ENCODE measurements at places on chromosomes 3 and 15.
A peak's percentile ranks its signal among the peaks of the same experiment; 100 is the strongest.

DNA sequence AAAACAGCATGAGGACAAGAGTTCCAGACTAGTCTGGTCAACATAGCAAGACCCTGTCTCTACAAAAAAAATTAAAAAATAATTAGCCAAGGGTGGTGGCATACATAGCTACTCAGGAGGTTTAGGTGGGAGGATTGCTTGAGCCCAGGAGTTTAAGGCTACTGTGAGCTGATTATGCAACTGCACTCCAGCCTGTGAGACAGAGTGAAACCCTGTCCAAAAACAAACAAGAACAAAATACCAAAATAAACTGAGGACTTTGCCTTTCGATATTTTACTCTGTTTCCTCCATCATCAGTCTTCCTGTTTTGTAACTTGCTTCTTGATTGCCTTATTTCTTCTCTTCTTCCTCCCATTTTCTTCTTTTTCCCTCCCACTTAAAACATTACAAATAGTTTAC is 504.4 kb downstream of the ROBO1 start:
- DNase-seq: no peak

GRCh38 chr15:80031841-80032240 is 27.6 kb upstream of the ZFAND6 start:
- DNase-seq: peak; percentile 41

DNA sequence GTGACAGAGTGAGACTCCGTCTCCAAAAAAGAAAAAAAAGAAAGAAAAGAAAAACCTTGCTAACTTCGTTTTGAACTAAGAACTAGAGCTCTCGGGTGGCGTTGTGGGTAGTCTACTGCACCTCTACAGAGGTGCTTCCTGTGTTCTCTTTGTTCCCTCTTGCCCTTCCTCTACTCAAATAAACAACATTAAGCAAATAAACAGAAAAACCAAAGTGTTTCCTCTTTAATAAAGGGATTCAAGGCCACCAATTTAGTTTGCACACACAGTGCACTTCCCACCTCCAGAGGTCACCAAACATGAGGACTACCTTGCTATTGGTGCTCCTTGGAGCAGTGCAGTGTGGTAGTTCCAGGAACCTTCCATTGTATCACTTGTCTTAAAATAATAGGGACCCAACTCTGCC is 354.2 kb upstream of the TBL1XR1 start:
- DNase-seq: no peak

DNA sequence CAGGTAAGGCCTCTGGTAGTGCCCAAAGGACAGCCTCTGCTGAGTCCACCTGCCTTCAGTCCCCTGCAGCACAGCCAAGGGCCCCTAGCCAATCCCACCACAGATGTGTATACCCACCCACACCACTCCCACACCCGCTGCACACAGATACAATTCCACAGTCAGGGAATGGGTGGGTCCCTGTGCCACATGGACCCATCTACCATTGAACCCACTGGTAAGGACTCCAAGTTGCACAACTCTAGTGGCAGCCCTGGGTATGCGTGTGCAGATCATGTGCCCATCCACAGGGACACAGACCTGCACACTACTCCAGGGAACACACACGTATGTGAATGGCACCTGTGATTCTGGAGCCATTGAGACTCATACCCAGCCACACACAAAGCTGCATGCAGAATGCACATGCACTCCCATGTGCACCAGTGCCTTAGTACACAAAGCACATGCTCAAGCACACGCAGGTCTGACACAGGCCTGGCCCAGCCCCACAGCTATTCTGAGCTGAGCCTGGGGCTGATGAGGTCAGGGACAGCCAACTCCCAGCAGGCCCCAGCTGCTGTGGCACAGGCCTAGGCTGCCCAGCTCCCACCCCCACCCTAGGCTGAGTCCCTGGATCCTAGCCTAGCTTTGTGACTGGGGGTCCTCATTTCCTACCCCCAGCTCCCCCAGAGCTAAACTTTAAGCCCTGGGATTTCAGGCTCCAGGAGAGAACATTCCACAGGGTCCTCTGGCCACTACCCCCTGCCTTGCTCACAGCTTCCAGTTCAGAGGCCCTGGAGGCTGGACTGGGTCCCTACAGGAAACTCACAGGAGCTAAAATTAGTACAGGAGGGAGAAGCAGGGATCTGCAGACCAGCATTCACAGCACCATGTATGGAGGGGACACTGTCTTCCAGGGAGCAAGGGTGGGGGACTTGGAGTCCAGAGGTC is 2.7 kb upstream of the ALS2CL start:
- peak; percentile 79 for DNase-seq

DNA sequence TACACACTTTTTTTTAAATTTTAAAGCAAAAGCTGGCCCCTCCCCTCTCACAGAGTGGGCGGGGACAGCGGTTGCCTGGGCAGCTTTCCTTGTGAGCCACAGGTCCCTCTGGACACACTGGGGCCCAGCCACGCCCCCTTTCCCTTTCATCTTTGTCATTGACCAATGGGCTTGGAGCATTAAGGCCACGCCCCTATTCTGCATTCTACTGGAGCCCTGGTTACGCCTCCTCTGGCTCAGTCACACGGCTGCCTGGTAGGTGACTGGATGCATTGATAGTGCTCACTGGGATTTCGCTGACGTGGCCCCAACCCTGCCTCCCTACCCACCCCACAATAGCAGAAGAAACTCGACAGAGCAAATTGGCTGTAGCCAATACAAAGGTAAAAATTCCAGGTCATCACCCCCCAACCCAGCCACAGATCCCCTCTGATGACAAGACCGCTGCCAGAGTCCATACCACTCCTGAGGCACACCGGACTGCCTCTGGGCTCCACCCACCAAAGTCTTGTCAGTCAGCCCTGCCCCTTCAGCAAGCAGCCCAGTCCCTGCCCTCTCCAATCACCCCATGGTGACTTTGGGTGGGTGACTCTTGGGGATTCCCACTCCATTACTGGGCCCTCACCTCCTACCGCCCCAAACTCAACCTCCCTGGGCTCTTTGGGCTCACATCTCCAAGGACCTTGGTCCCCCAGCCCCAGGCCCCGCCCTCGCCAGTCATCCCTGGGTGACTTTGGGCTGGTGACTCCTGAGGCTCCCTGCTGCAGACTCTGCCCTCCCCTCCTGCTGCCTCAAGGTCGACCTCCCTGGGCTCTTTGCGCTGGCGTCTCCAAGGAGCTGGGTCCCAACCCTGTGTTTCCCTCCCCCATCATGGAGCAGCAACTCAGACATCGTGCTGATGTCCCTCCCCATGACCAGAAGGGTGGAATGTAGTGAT is 112.2 kb upstream of the FAN1 start:
- DNase-seq: peak; percentile 1

GRCh38 chr3:194476784-194477183 is 10.0 kb downstream of the ATP13A3 start:
- no peak for DNase-seq

- no peak for DNase-seq
Observed at GRCh38 chr3:38411591-38411990, 42.1 kb upstream of the ACVR2B start.

- no peak for DNase-seq
Observed at GRCh38 chr3:167653760-167654159, at the start of gene WDR49. Gene WDR49 (minus strand): TSS chr3:167653942. CDS start chr3:167653425, 517 bp downstream.

DNA sequence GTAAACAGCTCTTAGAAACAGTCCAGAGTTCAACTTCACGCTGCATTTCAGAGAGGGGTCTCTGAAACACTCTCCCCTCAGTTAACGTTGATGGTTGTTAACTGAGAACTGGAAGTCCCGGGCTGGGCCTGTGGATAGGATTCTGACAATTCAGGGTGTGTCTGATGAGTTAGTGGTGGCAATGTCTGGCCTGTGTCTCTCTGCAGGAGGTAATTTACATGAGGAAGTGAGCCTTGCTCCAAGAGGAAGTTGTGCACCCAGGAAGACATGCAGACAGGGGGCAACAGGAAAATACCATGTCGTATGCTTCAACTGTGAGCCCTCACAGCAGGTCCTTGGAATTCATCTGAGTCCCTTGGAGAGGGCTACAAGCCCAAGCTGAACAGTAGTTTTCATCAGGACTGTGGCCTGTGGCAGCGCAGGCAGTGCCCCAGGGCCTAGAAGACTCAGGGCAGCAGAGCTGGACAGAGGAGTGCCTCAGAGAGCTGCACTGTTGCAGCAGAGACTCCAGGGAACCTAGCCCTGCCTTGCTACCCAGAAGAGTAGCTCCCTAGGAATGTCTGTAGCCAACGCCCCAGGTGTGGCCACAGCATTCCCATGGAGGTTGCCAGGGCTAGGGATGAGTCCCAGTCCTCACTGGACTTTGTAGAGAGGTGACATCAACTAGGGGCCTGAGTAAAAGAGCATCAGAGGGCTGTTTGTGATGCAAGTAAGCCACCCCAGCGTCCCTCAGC is 104.6 kb upstream of the SELENOK start:
- DNase-seq: peak; percentile 19

DNA sequence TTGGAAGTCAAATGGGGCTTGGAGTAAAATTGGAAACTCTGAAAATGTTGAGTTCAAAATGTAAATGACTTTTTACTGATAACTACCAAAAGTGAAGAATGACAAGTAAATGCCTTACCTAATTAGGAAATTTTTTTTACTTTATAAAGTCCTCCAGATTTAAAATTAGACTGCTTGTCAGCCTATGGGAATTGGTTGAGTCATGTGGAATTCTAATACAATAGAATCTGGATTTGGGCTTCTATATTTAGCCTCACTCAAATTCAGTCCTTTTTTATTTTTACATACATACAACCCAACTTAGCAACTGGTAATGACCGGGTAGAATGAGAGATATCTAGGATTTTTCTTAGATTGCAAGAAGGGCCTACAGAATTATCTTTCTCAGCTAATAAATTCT is 158.9 kb upstream of the CADPS start:
- no peak for DNase-seq

DNA sequence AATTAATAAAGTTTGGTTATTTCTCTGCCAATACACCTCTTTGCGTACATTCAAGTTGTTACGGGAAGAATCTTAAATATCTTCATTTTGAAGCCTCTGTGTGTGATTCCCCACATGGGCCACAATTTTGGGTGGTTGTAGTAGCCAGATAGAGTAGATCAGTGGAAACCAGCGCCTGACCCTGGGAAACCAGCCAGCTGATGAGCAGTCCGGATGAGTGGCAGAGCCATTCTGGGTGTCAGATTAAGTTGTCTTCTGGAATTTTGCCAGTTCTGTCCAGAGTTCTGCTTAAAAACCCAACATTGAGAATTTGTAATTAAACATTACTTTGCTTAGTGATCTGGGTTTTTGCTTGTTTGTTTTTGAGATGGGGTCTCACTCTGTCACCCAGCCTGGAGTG is 49.7 kb downstream of the MRPS25 start:
- DNase-seq: no peak

DNA sequence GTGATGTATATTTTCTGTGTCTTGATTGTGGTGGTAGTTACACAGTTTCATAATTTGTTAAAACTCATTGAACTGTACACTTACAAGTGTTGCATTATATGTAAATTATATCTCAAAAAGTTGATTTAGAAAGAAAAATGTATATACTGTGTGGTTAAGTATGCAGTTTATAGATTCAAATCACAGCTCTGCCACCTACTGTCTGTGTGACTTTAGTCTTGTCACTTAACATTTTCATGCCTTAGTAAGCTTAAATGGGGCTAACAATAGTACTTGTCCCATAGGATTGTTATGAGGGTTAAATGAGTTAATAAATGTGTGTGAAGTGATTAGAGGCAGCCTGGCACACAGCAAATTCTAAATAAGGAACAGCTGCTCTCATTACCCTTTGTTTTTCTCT is 120.9 kb upstream of the P2RY1 start:
- no peak for DNase-seq

DNA sequence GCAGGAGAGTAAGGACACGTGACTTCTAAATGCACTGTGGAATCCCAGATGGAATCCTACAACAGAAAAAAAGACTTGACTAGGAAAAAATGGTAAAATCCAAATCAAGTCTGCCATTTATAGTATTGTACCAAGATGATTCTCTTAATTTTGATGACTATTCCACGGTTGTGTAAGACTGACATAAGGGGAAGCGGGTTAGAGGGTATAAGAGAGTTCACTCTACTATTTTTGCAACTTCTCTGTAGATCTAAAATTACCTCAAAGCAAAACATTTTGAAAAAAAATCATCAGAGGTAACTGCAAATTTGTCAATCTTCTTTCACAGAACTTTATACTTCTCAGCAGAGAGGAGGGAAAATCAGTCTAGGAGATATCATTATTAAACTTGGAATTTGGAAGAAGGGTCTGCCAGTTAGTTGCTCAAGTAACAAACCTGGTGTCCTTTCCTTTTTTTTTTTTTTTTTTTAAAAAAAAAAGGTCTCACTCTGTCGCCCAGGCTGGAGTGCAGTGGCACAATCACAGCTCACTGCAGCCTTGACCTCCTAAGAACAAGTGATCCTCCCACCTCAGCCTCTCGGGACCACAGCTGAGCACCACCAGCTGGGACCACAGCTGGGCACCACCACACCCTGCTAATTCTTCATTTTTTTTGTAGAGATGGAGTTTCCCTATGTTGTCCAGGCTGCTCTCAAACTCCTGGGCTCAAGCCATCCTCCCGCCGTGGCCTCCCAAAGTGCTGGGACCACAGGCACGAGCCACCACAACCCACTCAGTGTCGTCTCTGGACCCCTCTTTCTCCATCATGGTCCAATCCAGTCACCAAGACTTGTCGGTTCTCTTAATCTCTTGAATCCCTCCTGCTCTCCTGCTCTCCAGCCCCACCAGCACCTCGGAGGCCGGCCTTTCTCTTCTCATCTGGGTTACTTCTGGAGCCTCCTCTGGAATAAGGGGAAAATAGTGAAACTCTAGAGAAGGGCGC is 14.9 kb upstream of the HES1 start:
- no peak for DNase-seq

DNA sequence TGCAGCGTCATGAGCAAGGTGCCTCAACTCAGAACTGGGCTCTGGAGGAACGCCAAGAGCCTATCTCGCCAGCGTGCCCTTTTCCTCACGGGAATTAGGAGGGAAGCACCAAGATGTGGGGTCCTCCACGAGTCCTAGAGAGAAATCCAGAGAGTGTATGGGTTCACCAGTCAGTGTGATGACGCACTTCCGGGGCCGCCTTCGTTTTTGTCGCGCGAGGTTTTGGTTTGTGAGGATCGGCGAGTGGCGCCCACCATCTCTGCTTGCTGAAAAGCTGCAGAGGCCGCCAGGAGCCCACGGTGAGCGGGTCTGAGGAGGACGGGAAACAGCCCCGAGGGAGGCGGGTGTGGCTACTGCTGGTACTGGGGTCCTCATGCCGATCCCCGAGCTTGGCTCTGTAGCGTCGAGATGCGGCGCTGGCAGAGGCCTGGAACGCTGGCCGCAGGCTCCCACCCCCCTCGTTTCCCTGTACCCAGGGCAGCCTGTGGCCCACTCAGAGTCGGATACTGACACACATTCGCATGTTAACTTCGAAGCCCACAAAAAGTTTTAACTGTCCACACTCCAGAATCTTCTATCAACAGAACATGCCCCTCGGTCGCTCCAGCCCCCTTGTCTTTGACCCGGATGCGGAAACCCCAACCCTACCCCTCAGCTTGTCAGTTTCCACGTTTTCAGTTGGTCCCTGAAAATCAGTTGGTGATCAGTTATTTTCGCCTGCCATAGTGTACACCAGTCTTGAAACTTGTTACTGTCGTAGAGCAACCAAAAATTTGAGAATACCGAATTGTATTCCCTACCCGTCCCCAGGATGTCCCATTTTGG is 30.4 kb downstream of the ZNF662 start:
- DNase-seq: peak; percentile 6
